ENCODE measurements at places on chromosomes 2 and 18.

DNA sequence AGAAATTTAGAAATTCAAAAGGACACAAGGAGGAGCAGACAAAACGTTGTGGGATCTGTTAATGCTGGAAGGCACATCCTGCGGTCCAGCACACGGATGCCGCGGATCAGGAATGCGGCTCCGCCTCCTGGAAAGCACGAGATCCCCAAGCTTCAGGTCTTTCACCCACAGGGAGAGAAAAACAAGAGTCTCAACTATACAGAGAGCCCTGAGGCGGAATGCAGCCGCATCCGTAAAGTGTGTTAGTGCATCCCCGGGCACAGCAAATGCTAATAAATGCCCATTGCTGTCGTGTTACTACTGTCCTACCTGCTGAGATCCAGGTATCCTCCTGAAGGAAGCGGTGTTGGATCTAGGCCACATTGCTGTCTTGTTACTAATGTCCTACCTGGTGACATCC lies 303.9 kb downstream of the EIPR1 start:
- DNase-seq, result no peak

GRCh38 chr2:18290386-18290785 lies 270.1 kb downstream of the RDH14 start:
- DNase-seq, result no peak

- no peak for DNase-seq
Measured at GRCh38 chr2:184113696-184114403, 484.5 kb upstream of the ZNF804A start.

DNA sequence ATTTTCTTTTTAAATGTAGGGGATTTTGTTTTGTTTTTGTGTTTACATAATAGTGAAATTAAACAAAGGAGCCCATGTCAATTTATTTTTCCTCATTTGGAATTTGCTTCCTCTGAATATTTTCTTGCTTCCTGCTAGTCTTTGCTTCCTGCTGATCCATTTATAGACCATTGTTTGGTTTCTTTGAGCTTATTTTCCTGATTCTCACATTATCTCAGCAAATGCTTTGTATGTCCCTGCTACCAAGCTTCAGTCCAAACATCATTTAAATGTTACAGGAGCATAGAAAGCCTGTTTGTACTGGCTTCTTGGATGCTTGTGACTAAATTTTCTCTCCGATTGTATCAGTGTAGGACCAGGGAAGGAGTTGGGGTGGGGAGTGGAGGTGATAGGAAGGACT lies 127.3 kb upstream of the IL1R2 start:
- DNase-seq, result no peak

DNA sequence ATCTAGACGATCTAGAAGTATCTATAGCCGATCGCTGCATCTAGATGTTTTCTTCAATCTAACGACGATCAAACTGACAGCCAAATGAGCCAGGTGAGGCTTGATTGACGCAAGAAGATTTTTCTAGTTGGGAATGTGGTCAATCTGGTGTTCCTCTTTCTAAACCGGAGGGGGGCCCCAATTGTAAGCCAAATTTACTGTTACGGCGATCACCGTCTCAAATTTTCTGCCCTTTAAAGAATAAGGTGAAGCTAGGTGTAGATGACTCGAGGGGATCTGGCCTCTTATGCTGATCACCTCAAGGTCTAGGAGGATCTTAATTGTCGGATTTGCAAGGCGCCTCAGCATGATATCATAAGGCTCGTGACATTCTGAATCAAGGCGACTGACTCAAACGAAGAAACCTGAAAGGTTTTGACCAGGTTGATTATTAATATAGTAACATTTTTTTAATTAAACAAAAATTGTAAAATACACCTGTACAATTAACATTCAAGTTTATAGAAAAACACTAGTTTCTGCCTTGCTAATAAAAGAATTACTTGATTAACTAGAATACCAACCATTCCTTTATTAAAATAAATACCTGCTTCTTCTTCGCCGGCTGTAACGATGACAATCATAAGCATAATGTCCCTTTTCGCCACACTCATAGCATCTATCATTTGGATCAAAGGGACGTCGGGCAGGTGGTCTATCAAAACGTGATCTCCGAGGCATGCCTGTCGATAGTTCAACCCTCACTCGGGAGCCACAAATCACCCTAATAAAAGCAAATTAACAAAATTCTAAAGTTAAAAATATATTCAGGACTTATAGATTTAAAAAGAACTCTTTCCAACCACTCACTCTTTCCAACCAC lies 2.0 kb downstream of the SRSF7 start:
- DNase-seq, result no peak

- DNase-seq, result no peak
Measured at GRCh38 chr2:98550165-98550564, 58.1 kb downstream of the COA5 start.

GRCh38 chr2:202718614-202719013 lies 83.8 kb downstream of the FAM117B start:
- no peak for DNase-seq

DNA sequence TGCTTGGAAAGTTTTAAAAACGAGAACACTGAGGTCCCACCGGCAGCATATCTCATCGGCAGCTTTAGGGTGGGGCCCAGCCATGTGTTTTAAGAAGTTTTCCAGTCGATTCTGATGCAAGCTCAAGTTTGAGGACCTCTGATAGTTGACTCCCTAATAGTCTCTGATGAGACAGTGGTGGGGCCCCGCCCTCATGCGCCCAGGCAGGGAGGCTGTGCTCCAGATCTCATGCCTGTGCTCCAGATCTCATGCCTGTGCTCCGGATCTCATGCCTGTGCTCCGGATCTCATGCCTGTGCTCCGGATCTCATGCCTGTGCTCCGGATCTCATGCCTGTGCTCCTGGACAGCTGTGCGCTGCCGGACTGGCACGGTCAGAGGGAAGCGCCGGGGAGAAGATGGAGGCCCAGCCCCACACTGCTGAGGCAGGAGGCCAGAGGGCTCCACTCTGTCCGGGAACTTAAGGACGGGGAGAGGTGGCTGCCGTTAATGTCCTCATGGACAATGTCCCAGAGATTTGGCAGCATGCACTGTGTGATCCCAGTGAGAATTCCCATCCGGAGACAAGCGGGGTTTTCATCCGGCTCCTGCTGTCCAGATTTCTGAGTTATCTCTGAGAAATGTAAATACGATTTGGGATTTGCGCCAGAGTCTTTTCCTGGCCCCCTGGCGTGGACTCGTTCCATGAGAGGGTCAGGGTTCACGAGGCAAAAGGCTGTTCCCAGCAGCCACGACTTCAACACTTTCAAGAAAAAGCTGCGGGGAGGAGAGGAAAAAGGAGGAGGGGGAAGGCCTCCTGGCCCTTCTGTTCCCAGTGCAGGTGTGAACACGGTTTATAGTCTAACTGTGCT lies 9.4 kb upstream of the COLEC11 start:
- no peak for DNase-seq

DNA sequence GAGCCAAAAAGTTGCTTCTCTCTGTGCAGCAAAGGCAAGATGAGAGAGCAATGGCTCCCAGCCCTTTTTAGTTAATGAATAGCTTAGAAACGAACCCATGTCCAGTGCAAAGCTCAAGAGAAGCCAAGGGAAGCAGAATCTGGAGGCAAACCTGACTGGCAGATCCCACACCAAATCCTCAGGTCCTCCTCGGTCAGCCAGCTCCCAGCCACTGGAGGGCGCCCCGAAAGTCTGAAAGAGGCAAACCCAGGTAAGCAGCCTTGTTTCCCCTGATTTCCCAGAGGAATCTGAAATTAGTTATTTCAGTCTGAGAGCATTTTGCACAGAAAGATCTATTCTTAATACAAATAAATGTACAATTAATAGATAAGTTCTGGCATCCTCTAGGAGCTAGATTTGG lies 71.3 kb upstream of the PID1 start:
- DNase-seq, result no peak

DNA sequence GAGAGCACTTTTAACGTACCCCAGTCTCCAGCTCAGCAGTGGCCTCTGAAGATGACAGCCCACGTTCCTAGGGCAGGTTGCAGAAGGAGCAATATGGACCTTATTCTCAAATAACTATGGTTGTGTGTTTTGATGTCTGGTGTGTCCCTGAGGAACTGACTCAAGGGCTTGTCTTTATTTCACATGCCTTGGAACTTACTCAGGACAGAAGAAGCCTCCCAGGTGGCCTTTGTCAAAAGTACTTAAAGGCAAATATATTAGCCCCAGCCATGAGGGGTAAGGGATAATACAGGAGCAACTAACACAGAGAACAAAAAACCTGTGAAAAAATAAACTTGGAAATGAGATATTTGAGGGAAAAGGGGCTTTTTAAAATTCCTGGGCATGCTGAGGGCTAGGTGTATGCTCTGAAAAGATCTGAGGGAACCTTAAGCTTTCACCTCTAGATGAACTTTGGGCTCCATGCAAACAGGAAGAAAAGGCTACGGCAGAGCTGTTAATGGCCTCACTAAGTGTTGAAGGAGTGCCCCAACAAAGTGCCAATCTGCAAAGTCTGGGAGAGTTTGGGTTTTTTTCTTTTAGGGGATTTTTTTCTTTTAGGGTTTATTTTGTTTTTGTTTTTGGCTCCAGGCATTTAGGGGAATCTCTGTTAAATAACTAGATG lies 40.3 kb downstream of the SRBD1 start:
- DNase-seq, result no peak

- no peak for DNase-seq
Measured at GRCh38 chr2:20229322-20230113, 4.6 kb upstream of the SDC1 start.
